ENCODE measurements at places on chromosomes 6 and 20. TPM values are rescaled to one million over a fixed set of nuclear protein-coding genes. Genes with fewer than 3 reads are reported as not detected.
A peak's percentile ranks its signal among the peaks of the same experiment; 100 is the strongest.

DNA sequence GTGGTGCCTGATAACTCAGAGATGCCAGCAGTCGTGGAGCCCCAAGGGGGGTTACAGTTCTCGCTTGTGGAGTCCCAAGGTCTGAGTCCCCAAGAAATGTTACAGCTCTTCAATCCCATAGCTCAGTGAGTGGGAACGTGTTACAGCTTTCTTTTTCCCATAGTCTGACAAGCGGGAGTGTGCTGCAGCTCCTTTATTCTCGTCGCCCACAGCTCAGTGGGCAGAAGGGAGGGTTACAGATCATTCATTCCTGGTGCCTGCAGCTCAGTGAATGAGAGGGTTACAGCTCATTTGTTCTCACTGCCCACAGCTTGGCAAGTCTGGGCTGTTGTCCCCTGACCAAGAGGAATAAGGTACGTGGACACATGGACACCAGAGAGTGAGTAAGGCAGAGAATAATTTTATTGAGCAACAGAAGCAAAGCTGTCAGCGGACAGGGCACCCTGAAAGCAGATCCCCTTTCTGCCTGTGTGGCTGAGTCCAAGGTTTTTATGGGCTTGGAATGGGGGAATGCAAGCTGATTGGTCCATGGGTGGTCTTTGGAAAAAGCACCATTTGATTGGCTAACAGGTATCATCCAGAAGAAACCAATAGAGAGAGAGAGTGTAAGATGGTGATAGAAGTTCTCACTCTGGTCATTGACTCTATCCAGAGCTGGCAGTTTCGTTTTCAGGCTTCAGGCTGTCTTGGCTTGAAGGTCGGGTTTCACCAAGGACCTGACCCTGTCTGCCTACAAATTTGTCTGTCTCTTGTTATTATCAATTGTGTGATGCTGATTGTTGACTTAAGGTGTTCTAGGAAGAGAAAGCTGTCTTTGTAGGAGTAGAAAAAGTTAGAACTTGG is 16.4 kb downstream of the RNF217 start:
- no peak for DNase-seq

DNA sequence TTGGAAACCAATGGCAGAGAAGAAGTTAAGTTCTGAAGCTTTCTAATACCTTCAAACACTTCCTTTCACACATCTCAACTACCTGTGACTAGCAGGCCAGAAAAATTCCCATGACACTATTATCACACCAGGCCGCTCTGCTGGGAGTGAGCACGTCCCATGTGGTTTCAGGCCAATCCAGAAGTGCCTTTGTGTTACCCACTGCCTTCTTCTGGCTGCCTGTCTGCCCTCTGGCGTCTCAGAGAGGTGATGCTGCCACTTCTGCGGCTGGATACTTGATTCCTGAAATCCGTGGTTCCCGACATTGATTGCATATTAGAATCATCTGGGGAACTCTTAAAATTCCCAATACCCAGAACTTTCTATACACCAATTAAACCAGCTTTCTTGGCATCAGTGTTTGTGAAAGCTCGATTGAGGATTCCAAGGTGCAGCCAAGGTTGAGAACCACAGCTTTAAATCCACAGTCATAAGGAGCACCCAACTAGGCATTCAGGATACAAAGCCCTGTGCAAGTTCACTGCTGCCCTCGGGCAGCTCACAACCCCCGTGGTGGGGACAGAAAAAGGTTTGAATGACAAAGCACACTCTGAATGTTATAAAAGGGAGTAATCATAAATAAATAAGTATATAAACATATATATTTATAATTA is 65.6 kb downstream of the STMND1 start:
- DNase-seq = no peak

DNA sequence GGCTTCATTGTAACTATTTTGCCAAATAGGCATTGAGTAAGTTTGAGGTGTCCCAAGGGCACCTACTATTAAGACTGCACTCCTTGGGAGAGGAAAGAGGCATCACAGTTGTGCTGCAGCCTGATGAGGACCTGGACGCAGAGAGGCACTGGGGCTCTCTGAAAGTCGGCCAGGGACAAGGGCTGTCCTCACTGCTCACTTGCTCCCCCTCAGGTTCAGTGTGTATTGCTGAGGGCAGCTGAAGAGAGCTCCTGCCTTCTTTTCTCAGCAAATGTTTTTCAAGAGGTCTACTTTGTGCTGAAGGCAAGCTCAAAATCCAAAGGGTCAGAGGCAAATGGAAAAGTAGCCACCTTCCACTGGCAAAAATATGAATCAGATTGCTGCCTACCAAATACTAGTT is 331.8 kb downstream of the RIMS1 start:
- no peak for DNase-seq

GRCh38 chr6:166955865-166956443 is 396 bp downstream of the RNASET2 start:
- DNase-seq = no peak

- peak; percentile 66 for DNase-seq
Measured at GRCh38 chr20:50844430-50845100, 49.7 kb downstream of the BCAS4 start.

GRCh38 chr6:57173056-57173885 is 1.1 kb downstream of the BAG2 start:
- no peak for DNase-seq

DNA sequence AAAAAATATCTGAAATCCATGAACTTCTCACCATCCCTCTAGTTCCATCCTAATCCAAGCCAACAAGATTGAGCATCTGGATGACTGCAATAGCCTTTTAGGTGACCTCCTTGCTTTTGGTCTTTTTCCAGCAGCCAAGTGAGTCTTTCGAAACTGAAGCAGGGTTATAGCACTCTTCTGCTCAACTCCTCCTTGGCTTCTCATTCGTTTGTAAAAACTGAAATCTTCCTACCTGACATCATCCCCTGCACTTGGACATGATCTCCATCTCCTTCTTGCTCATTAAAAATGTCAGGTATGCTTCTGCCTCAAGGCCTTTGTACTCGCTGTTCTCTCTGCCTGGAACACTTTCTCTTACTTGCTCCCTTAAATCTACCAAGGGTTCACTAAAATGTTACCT is 46.0 kb downstream of the STX7 start:
- DNase-seq = no peak

DNA sequence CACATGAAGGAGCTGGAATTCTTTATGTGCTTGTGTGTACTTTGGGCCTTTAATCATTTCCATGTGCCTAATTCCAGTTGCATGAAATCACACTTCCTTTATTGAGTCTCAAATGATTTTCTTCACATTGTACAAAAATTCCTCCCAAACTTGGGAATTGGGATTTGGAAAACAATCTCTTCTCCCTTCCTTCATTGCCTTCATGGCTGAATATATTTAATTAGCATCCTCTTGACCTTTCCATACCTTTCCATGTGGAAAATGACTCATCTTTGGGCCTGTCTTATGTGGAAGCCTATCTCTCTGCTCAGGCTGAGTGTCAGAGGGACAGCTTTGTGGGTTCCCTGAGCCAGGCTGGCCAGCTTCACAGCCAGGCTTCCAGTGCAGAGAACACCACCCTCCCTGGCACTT is 33.0 kb upstream of the CDH4 start:
- peak; percentile 20 for DNase-seq

IL20RA gene
- not detected for total RNA-seq

DNA sequence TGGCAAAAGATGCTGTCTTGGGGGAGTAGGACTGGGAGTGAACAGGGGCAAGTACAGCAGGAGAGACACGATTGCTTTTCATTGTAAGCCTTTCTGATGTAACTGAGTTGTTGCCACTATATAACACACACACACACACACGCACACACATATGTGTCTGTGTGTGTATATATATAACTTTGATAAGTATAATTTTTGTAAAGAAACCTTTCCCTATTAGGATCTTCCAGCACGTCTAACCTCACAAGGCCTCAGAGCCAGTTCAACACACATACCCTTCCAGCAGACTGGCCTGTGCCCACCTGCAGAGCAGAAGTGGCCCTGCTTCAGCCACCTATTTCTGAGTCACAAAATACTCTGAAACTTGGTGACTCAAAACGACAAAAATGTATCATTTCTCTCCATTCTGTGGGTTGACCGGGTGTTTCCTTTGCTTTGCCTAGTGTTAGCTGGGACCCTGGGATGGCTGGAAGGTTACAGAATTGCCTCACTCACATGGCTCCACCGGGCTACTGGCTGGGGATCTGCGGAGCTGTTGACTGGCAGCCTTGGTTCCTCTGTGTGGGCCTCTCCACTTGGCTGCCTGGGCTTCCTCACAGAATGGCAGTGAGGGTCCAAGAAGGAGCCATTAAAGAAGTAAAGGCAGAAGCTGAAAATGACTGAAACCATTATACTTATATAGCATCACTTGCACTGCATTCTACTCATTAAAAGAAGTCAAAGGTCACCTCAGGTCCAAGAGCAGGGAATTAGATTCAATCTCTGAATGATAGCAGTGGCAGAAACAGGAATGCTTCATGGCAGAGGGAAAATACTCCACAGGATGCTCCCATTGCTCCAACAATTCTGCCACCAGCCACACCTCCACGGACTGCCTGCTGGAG is 126.4 kb downstream of the BANF2 start:
- DNase-seq = no peak

SAMD3 gene
- total RNA-seq = 0.29 TPM

ITPA gene
- total RNA-seq = 78.0 TPM

DNA sequence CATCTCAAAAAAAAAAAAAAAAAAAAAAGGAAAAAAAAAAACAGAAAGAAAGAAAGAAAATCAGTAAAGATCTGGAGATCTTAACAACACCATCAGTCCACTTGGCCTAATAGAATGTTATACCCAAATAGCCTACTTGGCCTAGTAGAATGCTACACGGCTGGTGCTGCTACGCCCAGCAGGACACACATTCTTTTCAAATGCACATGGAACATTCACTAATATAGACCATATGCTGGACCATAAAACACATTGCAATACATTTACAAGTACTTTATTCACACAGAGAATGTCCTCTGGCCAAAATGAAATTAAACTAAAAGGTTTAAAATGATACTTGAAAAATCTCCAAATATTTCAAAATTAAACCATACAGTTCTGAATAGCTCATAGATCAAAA is 80.0 kb upstream of the TNFAIP3 start:
- no peak for DNase-seq

- no peak for DNase-seq
Measured at GRCh38 chr6:130409418-130410100, 43.7 kb downstream of the TMEM200A start.

- DNase-seq = no peak
Measured at GRCh38 chr20:58998656-58999055, 8.4 kb downstream of the CTSZ start.

DNA sequence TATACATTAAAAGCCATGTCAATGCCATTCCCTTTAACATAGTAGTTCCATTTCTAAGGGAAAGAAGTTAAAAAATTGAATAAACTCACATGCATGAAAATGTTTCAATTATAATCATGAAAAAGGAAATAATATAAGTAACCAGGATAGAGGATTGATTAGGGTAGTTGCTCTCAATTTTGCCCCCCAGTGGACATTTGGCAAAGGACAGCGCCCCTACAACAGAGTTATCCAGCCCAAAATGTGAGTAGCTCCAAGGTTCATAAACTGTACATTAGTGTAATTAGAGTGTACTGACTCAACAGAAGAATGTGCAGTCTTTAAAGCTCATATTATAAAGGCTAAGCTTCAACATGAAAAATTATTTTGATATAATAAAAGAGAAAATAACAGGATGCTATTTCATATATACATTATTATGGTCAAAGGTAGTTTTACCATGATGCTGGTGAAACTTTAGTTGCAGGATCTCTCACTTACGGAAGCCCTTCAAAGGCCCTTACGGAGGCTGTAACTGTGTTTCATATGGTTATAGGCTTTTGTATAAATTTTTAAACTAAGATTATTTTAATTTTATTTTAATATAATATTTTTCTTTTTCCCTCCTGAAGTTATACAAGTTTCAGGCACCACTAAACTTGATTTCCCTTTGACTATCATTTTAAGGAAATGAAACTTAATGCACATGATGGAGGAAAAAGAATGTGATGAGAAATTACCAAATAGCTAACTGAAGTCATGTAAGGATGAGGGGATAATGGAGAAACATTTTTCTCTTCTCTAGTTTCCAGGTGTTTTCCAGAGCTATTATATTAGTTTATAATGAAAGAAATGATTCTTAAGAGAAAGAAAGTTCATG is 403.6 kb downstream of the PLCB1 start:
- DNase-seq = no peak

PPIL6 gene
- total RNA-seq = 0.29 TPM

AGER gene
- not detected for total RNA-seq

GRCh38 chr6:14258695-14259593 is 141.4 kb downstream of the CD83 start:
- no peak for DNase-seq

DNA sequence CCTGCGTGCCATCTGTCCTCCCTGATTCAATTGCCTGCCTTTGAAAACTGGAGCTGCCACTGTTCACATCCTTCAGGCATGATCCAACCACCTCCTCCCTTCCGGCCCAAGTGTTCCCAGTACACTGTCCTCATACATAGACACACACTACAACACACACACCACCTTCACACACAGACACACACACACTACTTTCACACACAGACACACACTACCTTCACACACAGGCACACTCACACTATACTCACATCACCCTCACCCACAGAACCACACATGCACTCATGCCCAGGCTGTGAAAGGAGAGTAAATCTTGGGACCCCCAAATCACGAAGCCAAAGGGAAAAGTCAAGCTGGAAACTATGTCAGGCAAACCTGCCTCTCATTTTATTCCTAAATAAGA is 109.4 kb upstream of the MYLIP start:
- DNase-seq = no peak

DNA sequence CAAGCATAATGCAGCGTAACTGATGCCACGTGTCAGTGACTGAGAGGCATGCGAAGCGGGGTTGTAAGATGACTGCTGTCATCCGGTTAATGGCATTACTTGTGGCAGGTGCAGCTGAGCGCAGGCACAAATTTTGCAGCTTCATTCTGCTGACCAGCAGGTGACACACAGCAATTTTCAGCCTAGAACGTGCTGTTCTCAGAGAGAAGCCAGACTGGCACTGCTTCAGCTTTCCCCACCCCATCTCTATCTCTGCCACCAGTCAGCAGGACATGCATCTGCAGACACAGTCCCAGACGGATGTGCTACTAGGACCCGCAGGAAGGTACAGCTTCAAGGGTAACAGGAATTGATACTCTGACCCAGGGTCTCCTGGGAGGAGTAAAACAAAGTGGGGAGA is 221.8 kb downstream of the KIF16B start:
- no peak for DNase-seq

DNA sequence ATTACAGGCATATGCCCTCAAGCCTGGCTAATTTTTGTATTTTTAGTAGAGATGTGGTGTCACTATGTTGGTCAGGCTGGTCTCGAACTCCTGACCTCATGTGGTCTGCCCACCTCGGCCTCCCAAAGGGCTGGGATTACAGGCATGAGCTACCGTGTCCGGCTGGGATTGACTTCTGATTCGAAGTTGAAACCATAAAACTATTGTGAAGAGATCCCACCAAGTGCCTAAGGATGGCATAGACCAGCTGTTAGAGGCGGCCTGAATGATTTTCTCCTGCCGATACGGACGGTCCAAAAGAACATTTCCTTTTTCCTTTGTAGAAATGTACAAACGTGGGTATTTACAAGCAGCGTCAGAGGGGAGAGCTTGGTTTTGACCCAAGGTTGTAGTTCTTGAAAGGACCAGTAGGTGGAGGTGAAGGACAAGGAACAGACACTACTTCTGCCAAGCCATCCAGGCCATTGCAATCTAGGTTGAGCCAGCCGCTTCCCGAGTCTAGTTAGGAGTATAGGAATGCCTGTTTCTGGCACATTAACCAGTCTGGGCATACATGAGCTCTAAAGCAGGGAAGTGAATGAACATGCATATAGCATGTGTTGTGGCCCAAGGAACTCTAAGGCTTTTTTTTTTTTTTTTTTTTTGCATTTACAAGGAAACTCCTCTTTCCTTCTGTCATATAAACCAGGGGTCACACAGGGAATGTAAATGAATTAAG is 29.0 kb downstream of the MOCS3 start:
- DNase-seq = peak; percentile 69

NTSR1 gene
- total RNA-seq = not detected
